Dermis lymphatic vessel endothelial cell (primary cell): ENCODE measurements at places on chromosomes 4 and X. TPM values are rescaled to one million over a fixed set of nuclear protein-coding genes. Genes with fewer than 3 reads are reported as not detected.

Gene SMR3A
- total RNA-seq: not detected in 2 replicates

Gene ESX1
- 0.17 and 0.22 TPM in 2 replicates for total RNA-seq

Gene ART3
- total RNA-seq: not detected in 2 replicates

Gene MAGEA10
- total RNA-seq: not detected in 2 replicates

Gene BMX
- 82.4 and 132 TPM in 2 replicates for total RNA-seq

Gene PNMA5
- not detected in 2 replicates for total RNA-seq

Gene ITM2A
- 37.4 and 79.4 TPM in 2 replicates for total RNA-seq

Gene SPANXN1
- total RNA-seq: not detected in 2 replicates

Gene NPY2R
- not detected in 2 replicates for total RNA-seq

Gene POU3F4
- total RNA-seq: not detected in 2 replicates

Gene PPP1R3F
- total RNA-seq: 1.6 and 1.7 TPM in 2 replicates

Gene TLR1
- 5.5 and 8.1 TPM in 2 replicates for total RNA-seq

Gene PNCK
- total RNA-seq: not detected in 2 replicates

Gene GCNA
- 0.98 and 1.5 TPM in 2 replicates for total RNA-seq

Gene NAP1L2
- 0.43 and 0.95 TPM in 2 replicates for total RNA-seq

Gene TAF7L
- total RNA-seq: under 0.01 TPM in 1 of 2 replicates, not detected in the other
